ENCODE measurements at places on chromosomes 6 and 20.

- DNase-seq = no peak
These were observed 47.6 kb downstream of the STX11 start for GRCh38 chr6:144197919-144198318.

DNA sequence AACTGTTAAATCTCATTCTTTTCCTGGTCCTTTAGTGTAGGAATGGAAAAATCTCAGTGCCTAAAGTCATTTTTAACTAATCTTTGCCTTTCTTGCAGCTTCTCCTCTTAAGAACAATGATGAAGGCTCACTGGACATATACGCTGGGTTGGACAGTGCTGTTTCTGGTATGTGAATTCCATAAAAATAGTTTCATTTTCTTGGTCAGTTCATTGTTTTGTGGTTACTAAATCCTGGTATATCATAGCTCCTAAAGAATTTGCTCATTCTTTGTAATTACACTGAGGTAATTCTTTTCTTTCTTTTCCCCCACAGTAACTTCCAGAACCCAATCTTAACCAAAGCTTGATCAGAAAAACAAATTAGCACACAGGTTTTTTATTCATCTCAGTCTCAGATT is 23.4 kb downstream of the CASP8AP2 start:
- no peak for DNase-seq

- DNase-seq = no peak
These were observed 3.7 kb downstream of the MAFB start for GRCh38 chr20:40685349-40685748.

- DNase-seq = no peak
These were observed 68.1 kb upstream of the CEP85L start for GRCh38 chr6:118719351-118720124.

All from cerebellar nuclear complex (tissue), 1 donor.